ENCODE measurements at places on chromosomes 7 and 10.

- no peak for DNase-seq
Measured at GRCh38 chr10:115606086-115606485, 512.9 kb downstream of the ATRNL1 start.

- no peak for DNase-seq
Measured at GRCh38 chr10:2994221-2994961, 73.0 kb upstream of the PFKP start.

DNA sequence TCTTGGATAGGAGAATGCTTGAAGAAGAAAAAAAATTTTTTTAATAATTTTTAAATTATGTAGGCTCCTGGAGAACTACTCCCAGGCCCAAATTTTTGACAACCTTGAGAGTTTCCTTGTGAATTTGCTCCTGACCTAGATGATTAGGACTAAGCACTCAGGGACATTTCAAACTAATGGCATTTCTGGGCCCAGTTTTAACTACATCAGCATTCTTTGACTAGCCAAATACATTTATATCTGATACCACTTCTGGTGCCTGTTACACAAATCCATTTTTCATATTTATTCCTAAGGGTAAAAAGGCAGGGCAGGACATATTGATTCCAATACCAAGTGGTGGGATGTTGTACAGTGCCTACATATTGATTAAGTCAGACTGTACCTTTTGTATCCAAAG lies 60.8 kb upstream of the CC2D2B start:
- no peak for DNase-seq

- DNase-seq: no peak
Measured at GRCh38 chr10:84935772-84936171, 607.4 kb downstream of the CCSER2 start.

DNA sequence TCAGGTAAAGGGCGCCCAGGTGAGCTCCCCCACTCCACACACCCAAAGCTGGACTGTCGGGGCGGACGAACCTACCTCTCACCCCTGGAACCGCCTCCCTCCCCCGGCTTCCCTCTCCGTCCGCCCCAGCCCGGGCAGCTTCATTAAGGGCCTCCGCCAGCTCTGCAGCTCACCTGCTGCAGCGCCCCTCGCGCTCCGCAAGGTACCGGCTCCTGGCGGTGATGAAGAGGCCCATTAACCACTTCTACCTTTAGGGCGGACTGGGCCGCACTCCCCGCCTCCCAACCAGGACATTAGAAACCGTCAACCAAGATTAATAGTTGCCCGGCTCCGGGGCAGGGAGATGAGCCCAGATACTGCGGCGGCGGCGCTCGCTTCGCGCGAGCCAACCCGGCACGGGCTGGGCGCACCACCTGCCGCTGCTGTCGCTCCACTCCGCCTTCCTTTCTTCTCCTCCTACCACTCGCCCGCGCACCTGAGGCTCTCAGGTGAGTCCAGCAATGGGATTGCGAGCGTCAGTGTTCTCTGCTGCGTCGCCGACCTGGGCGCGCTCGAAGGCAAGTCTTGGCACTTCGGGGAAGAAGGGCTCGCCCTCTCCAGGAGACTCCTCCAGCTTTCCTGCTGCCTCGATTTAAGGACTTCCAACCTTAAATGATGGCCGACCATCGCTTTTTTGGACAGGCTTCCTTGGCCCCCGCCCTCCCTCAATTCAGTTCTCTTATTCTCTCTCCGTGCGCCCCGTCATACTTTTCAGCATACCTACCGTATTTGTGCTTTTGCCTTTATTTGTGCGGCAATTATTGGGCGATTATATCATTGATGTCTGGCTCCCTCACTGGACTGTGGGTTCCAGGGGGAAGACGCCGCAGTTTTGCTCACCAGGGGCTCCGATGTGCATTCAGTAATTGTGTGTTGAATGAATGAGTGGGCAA lies 13.6 kb upstream of the KAZALD1 start:
- no peak for DNase-seq

- DNase-seq: no peak
Measured at GRCh38 chr10:49632406-49633317, 18.8 kb downstream of the CHAT start.

All from A549 (cell line).